Left forelimb (tissue), 1 donor: ENCODE measurements at places on chromosomes 7 and 10.

DNA sequence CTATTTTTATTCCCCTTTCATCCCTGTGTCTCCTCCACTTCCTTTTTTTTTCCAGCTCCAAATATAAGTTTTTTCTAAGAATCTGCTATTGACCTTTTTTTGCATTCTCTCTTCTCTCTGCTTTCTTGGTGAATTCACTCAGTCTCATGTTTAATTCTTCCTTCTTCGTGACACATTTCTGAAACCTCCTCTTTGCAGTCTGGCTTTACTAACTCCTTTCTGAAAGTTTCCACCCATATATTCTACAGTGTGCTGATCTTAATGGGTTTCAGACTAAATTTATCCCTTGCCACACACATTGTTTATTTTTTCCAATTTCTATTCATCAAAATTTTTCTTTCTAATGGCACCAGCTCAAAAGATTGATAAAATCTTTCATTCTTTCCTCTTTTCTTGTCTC is 47.8 kb upstream of the CALD1 start:
- no peak for DNase-seq

DNA sequence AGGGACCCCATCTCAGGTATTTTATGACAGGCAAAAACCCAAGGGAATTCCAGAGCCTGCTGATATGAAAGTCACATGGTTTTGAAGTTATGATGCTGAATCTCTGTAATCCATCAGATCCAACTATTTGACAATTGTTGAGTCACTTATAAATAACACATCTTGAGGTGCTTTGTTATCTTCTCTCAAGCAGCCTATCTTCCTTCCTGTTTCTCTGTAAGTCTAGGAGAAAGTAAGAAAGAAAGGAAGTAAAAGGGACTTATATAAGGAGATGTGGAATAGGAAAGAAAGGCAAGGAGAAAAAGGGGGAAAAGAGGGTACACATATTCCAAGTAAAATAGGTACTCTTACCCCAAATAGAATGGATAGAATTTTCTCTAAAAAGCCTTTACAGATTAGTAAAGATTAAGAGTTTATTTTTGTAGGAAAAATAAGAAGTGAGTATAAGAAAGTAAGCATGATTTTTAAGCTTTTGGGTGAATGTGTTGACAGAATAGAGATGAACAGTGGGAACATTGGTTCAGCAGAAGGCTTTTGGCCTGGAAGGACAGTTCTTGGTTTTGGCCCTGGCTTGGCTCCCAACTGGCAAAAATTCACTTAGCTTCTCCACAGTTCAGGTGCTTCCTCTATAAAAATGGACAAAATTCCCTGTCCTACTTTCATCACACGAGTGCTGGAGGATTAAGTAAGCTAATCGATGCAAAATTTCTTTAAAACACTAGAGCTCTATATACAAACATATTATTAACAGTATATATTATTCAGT is 39.6 kb upstream of the ANK3 start:
- DNase-seq, result no peak

GRCh38 chr10:1068380-1069361 is 12.5 kb downstream of the WDR37 start:
- DNase-seq, result no peak

DNA sequence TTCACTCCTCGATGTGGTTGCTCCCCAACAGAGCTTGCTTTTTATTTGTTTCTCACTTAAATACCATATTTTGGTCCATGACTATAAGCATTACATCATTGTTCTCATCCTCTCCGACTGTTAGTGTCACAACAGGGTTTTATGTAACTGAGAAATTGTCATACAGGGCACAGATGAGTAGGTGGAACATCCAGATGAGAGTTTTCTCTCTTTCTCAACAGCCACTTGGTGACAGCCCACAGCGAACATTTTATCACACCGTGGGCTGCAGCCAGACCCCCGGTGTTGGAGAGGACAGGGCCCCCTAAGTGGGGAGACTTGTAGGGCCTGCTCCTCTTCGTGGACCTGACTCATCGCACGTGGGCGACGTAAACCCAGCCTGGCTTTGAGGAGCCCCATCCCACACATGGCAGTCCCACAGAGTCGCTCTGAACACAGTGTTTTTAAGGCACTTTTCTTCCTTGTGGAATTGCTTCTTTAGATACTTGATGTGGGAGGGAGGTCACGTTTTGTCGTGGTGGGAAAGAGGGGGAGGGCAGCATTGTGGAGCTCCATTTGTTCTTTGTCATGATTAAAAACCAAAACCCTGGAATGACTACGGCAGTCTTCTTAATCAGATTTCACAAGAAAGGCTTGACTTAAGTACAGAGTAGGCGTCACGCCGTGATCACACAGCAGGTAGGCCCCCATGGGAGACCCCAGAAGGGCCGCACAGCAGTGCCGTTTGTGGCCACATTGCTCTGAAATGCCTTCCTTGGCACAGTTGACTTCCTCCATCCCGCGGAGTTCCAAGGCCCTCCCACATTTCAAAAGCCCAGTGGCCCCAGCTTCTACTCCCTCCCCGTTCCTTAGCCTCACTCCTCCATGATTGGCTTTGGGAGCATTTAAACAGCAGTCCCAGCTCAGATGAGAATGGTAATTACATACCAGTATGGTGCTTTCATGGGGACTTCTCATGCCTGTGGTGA is 220.6 kb downstream of the CCDC3 start:
- DNase-seq, result no peak

DNA sequence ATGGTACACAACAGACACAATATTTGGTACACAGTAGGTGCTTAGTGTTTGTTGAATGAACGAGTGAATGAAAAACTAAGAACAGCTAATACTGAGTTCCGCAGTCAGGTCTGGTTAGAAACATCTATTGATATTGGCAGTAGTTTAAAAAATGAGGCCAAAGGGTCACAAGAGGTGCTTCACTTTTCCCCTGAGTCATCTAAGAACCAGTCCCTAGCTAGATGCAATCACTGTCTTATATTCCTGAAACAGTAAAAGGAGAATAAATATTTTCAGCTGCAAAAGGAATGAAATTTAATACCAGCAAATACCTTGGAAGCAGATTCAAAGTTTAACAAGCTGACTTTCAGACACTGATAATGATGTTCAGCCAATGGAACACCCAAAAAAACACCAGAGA is 54.5 kb downstream of the SCRN1 start:
- DNase-seq, result no peak

DNA sequence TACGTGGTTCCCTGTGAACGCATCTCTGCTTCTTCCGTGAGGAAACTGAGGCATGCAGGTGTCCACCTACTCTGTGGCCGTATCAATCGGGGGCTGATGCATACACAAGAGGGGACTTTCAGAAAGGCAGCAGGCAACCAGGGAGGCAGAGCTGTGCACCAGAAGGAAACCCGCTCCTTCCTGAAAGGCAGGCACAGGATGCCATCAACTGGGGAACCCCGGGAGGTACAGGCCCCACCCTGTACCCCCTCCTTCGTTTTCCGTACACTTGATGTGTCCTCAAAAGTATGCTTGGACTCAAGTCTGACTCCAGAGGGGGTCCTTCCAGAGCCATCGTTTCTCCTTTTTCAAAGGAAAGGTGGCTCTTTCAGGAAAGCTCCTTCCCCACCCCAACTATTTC is 59.5 kb downstream of the ASB13 start:
- no peak for DNase-seq

- no peak for DNase-seq
Measured at GRCh38 chr10:7475939-7476338, 65.1 kb upstream of the SFMBT2 start.

DNA sequence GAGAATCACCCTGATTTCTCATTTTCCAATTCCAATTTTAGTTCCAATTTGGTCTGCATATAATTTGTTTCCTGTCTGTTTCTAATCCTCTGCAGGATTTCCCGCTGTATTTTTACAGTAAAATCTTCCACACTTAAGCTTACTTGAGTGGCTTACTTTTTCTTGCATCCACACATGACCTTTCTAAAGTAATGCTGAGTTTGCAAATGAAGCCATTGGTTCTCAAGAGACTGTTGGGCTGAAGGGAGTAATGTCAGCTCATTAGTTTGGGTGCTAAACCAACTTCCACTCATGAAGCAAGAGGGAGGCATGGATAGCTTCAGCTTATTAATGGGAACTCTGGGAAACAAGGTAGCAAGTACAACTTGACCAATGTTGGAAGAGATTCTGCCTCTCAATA is 146.4 kb downstream of the SNX10 start:
- no peak for DNase-seq

DNA sequence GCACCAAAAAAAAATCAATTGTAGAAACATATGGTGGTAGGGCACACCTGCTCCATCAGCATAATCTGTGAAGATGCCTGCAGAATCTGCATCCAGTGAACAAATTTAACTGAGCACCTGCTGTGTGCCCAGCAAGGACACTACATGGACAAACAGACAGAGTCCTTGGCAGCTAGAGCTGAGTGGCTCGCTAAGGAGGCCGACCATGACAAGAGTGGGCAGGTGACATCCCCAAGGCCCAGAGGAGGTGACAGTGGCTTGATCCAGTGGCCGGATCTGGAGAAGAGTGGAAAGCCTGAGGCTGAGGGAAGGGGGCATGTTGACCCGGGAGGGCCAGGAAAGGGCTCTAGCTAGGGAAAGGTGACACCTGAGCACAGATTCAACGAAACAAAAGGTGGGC is 68.1 kb downstream of the MAD1L1 start:
- no peak for DNase-seq

GRCh38 chr7:23410446-23411183 is 59.7 kb downstream of the IGF2BP3 start:
- DNase-seq, result no peak

DNA sequence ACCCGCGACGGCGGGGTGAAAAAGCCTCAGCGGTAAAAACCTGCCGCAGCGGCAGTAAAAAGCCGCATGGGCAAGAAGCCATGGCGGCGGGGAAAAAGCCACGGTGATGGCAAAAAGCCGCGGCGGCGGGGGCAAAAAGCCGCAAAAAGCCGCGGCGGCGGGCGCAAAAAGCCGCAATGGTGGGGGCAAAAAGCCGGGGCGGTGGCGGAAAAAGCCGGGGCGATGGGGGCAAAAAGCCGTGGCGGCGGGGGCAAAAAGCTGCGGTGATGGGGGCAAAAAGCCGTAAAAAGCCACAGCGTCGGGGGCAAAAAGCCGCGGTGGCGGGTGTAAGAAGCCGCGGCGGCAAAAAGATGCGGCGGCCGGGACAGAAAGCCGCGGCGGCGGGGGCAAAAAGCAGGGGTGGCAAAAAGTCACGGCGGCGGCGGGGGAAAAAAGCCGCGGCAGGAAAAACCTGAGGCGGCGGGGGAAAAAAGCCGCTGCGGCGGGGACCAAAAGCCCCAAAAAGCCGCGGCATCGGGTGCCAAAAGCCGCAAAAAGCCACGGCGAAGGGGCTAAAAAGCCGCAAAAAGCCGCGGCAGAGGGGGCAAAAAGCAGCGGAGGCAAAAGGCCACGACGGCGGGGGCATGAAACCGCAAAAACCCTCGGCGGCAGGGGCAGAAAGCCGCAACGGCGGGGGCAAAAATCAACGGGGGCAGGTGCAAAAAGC is 488.5 kb downstream of the ZNF33B start:
- no peak for DNase-seq

DNA sequence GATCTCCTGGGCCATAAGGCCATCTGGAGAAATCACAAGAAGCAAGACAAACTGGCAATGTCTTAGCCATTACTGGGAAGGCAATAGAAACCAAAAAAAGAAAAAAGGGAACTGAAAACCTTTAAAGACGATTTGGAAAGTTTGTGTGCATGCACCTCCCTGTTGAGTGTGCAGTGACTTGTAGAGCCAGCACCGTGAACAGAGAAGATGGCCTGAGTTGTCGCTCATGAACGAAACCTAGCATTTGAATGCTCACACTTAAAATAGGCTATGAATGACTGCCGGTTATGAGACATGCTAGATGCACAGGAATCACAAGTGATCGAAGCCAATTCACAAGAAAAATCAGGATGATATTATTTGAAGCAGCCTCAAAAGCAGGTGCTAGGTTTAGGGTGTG is 151.3 kb upstream of the ADO start:
- no peak for DNase-seq

DNA sequence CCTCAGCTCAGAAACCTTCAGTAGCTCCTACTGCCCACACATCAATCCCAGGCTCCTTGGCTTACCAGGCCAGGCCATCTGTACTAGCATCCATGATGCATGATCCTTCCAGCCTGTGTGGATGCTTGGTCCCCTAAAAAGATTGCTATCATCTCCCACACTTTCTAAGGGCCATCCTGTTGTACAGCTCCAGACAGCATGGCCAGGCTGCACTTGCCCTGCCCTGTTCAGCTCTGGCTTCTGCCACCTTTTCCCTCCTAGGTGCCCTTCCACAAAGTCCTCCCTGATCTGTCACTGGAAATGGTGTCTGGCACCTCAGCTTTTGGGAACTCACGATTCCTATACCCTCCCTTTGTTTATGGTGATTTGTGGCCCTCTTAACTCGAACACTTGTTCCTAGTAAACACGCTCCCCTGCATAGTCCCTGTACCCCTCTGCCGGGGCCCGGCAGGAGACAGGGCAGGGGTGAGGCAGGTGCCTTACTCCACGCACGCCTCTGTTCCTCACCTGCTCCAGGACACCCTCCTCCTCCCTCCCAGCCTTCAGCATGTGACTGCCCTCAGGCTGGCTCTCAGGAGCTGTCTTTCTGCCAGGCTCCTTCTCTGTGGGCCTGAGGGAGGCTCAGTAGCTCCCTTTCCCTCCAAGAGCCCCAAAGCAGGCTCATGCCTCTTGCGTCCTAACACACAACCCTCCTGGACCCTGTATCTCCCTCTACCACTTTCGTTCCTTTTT is 71.8 kb downstream of the CDH23 start:
- no peak for DNase-seq

GRCh38 chr10:29397221-29397620 is 108.4 kb downstream of the LYZL1 start:
- no peak for DNase-seq

- DNase-seq, result no peak
Measured at GRCh38 chr10:17476073-17476472, 21.7 kb upstream of the ST8SIA6 start.

GRCh38 chr7:33940503-33940902 is 35.2 kb downstream of the BMPER start:
- DNase-seq, result no peak

GRCh38 chr7:105940109-105940508 is 23.0 kb upstream of the CDHR3 start:
- no peak for DNase-seq

DNA sequence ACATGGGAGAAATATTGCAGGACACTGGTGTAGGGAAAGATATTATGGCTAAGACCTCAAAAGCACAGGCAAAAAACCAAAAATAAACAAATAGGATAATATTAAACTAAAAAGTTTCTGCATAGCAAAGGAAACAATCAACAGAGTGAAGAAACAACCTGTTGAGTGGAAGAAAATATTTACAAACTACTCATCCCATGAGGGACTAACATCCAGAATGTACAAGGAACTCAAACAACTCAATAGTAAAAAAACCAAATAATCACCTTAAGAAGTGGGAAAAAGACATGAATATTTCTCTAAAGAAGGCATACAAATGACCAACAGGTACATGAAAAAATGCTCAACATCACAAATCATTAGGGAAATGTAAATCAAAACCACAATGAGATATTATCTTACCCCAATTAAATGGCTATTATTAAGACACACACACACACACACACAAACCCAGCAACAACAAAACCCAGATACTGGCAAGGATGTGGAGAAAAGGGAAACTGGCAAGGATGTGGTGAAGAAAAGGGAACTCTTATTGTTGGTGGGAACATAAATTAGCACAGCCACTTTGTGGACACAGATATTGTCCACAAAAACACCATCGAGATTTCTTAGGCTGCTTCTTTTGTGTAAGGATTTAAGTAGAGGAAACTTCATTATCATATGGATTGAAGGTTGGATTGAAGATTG is 9.8 kb upstream of the RAB18 start:
- no peak for DNase-seq

- no peak for DNase-seq
Measured at GRCh38 chr7:29375641-29376562, 181.3 kb downstream of the CHN2 start.

- DNase-seq, result no peak
Measured at GRCh38 chr10:1576467-1577372, 160.6 kb downstream of the ADARB2 start.
